ENCODE measurements at places on chromosomes 16 and 17.

- ATAC-seq = no peak
These were observed 9.6 kb upstream of the N4BP1 start for GRCh38 chr16:48619547-48619946.

DNA sequence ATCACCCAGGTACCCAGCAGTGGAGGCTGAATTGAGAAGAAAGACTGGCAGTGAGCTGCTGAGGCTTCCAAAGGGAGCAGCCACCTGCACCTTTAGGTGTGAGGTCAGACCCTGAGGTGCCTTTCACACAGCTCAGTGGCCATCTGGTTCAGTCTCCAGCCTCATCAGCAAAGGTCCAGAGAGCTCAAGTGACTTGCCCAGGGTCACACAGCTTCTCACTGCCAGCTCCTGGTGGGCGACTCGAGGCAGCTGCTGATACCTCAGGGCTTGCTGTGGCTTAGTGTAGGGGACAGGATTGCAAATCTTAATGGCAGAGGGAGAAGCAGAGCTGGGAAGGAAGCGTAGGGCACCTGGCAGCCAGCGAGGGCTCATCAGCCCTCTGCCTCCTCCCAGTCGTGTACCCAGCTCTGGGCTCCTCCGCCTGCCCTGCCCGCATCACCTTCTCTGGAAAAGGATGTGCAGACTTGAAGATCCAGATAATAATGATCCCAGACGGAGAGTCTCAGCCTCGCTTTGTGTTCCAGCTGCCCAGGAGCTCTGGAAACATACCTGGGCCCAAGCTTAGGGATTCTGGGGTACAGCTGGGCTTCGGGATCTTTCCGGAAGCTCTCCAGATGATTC lies 165.3 kb upstream of the GSE1 start:
- ATAC-seq = no peak

DNA sequence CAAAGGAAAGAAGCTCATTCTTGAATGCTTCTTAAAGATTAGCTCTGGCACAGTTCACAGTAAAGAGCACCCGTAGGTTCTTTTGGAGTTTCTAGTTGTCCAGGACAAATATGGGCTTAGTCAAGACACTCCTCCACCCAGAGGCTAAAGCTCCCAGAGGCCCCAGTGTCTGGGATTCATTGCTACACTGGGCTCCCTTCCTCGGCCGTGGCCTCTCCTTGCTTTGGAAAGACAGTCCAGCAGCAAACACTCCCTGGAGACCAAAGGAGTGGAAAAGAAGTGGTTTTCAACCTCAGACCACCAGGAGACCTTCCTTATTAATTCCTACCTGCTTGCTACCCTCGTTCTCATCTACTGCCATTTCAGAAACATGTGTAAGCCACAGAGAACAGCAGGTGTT lies 17.1 kb downstream of the PHB1 start:
- ATAC-seq = no peak

DNA sequence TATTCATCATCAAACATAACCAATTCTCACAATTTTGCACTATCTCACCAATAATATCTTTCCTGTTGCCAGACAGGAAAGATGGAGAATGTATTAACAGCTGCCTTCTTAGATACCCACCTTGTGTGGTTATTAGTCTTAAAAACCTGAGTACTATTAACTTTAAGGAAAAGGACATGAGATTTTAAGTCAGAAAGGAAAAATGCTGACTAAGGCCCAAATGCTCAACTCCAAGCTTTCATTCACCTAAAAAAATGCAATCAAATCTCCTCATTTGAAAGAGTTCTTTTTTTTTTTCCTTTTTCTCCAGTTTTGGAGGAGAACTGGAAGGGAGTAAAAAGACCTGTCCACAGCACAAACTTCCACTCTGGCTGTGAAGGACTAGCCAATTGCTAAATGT lies 61.3 kb upstream of the PHOSPHO1 start:
- no peak for ATAC-seq

GRCh38 chr16:66918803-66919568 lies at the start of gene CDH16:
Gene CDH16, minus strand, starts transcription at chr16:66918885. Its CDS starts 820 bp downstream, at chr16:66918065.
- no peak for ATAC-seq

DNA sequence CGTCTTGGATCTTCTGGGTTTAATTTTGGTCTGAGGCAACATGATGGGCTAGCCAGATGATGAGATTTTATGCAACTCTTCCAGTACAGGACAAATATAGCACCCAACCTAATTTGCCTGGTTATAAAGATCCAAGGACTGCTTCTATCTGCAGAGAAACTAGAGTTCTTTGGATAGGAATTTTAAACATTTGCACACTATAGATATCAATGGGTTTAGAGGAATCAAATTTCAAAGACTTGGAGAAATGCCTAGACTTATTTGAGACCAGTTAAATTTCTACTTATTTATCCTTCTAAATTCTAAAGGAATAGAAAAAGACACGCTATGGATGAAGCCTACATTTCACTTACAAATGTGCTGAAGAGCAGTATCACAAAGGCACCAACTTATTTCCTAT lies 12.6 kb downstream of the PMFBP1 start:
- ATAC-seq = no peak

- ATAC-seq = no peak
These were observed 4.8 kb upstream of the ADAT1 start for GRCh38 chr16:75627851-75628250.

DNA sequence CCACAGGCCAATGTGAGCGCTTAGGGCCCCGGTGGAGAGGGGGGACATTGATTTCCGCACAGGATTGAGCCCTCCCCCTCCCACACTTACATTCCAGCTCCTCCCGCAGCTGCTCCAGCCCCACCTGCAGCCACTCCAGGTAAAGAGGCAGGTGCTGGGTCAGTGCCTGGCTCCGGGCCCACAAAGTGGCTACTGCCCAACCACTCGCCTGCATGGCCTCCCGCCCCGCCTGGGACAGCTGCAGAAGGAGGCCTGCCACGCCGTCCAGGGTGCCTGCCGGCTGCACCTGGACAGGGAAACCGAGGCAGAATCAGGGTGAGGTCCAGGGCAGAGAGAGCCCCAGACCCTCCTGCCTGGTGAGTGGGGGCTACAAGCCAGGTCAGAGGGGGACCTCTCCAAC lies 46.3 kb downstream of the RMI2 start:
- ATAC-seq = no peak

GRCh38 chr17:28317966-28318758 lies 838 bp upstream of the TMEM97 start:
- no peak for ATAC-seq

- no peak for ATAC-seq
These were observed 108.9 kb upstream of the CIBAR2 start for GRCh38 chr16:85220964-85221731.

DNA sequence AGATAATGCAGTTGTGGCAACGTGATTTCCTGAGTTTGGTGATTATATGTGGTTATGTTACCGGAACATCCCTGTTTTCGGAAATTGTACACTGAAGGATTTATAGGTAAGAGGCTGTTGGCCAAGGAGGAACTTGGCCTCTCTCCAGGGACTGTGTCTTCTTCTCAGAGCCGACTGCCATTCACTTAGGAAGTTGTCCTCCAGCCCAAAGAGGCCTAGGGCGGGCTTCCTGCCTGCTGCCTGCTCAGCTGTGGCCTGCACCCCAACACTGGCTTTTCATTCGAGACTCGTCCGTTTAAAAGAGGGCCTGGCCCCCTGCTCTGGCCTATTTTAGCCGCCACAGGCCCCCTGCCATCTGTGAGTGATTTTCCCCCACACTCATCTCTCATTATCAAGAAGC lies 64.3 kb downstream of the ZDHHC7 start:
- ATAC-seq = no peak

- ATAC-seq = no peak
These were observed 5.0 kb upstream of the EFTUD2 start for GRCh38 chr17:44904001-44904984.

GRCh38 chr16:16120382-16121184 lies 102.7 kb downstream of the ABCC6 start:
- ATAC-seq = no peak

- peak; percentile 88 for ATAC-seq
These were observed 39.0 kb upstream of the AKAP1 start for GRCh38 chr17:57045868-57046704.

DNA sequence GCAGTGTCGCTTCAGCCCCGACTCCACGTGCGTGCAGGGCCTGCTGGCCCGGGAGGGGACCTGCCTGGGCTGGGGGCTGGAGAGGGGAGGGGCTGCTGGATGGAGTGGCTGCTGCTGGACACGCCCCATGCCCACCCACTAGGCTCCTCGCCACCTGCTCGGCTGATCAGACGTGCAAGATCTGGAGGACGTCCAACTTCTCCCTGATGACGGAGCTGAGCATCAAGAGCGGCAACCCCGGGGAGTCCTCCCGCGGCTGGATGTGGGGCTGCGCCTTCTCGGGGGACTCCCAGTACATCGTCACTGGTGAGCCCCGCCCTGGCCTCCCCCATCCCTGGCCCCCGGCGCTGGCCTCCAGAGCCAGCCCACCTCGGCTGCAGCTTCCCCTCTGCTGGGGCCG lies 2.4 kb downstream of the BRICD5 start:
- ATAC-seq = no peak

DNA sequence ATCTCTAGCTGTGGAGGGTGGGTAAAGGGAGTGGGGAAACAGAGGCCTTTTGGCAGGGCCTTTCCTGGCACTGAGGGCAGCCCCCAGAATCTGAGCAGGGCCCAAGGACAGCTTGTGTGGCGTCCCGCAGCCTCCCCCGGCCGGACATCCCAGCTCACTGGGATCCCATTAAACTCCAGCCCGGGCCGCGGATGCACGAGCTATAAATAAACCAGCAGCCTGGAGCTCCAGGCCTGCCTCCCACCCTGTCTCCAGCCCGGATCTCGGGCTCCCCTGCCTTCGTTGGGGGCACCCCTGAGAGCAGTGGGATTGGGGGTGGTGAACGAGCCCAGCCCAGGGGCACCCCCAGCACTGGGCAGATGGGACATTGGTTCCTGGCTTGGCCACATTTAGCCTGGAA lies 13.8 kb upstream of the AATK start:
- ATAC-seq = no peak

- no peak for ATAC-seq
These were observed 238.6 kb upstream of the GSE1 start for GRCh38 chr16:85374571-85374872.

DNA sequence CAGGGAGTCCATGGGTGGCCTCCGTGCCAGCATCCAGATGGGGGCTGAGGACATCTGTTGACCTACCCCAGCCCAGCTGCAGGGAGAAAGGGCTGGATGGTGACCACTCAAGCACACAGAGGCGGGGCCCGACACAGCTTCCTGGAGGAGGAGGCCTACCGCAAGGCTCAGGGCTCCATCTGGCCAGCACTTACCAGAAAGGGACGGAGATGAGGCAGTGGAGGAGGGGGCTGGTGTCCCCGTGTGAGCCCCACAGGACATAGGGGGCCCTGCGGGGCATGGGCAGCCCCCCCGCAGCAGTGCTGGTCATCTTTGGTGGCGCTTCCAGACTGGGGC lies 147.5 kb upstream of the CIBAR2 start:
- ATAC-seq = no peak

DNA sequence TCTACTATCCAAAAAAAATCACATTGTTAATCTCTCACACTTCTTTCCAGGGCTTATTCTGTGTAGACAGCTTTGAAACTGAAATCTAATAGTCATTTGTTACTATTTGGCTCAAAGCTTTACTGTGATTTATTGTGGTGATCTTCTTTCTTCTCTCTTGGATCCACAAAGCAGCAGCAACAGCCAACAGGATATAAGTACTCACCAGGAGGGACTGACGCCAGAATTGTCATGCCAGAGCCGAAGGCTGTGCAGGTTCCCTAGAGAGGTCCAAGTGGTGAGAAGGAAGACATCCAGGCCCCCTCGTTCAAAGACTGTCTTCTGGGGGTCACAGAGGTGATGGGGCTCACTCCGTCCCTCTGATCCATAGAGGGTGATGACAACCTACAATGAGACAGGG lies 33.3 kb downstream of the PKD1L3 start:
- ATAC-seq = no peak

GRCh38 chr16:31224092-31224955 lies 7.4 kb upstream of the PYDC1 start:
- ATAC-seq = no peak

DNA sequence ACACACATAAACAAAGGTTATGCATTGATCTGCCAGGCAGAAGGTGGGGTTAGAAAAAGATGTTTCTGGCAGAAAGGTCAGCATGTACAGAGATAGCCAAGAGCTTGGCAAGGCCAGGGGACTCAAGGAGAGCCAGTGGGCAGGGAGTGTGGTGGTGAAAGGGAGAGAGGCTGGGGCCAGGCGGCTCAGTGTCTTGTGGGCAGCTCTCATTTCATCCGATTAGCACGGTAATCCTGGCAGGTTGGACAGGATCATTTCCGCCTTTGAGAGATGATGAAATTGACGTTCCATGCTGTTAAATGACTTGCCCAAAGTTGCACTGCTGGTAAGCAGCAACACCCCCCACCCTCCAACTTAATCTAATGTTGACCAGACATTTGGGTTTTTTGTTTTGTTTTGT lies 3.6 kb downstream of the CHD9 start:
- no peak for ATAC-seq

- ATAC-seq = peak; percentile 2
These were observed 795 bp downstream of the KCTD13 start for GRCh38 chr16:29925105-29925756.

GRCh38 chr17:49987290-49987585 lies 7.8 kb downstream of the DLX3 start:
- no peak for ATAC-seq

DNA sequence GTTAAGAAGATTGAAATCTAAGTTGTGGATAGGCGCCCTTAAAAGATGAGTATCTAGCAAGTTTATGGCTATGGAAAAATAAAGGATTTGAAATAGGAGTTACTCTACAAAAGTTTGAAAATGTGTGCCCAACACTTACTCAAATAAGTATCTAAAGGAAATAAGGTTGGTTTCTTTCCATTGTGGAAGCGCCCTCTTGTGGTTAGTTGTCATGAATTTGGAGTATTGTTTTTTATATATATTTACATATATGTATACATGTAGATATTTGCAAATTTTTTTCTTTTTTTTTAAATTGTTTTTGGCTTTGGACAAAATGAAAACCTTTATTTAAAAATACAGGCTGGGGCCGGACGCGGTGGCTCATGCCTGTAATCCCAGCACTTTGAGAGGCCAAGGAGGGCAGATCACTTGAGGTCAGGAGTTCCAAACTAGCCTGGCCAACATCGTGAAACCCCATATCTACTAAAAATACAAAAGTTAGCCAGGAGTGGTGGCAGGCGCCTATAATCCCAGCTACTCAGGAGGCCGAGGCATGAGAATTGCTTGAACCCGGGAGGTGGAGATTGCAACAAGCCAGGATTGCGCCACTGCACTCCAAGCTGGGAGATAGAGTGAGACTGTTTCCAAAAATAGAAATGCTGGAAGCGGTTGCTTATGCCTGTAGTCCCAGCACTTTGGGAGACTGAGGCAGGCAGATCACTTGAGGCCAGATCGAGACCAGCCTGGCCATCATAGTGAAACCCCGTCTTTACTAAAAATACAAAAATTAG lies 24.0 kb upstream of the VPS4A start:
- peak; percentile 43 for ATAC-seq

DNA sequence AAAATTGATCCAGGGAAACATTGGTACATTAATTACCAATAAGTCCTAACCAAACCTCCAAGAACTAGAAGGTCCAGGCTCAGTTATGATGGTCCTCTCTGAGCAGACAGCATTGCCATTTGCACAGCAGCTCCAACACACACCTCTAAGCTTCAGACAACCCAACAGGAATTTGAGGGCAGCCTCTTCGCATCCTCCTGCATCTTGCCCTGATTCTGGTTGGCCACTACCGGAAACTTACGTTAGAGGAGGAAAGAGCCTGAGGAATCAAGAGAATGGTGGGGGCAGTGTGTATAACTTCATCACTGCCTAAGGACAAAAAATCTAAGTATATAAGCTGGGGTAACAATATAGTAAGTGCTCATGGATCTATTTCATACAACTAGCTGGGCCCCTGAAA lies 15.7 kb downstream of the FAM117A start:
- no peak for ATAC-seq
